ENCODE measurements at places on chromosomes 2 and 18.

DNA sequence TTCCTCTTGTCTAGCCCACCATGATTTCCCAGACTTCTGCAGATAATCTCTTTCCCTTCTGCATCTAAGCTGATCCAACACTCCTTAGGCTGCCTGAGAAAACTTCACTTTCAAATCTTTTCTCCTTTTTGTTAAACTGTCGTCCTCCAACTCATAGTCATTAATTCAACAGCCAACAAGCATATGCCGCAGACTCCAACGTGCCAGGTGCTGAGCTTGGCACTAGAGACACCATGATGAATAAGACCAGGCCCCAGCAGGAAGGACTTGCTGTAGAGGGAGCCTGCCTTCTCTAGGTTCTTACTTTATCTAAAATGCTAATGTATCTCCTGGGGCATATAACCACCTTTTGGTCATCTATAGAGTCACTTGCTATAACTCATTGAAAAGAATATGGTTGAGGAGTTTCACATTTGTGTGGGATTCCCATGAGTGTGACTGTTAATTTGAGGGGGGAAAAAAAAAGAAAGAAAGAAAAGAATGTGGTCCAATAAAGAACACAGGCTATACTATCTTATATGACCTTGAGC lies 51.0 kb downstream of the ANKRD44 start:
- H3K27me3 ChIP-seq = no peaks in the 10 kb centered on the region
- H3K36me3 ChIP-seq = no peaks in the 10 kb centered on the region
- H3K4me3 ChIP-seq = no peak overlapping the region

- no peaks in the 10 kb centered on the region for H3K27me3 ChIP-seq
- no peak for DNase-seq
- H3K4me1 ChIP-seq = no peaks in the 10 kb centered on the region
- H3K36me3 ChIP-seq = no peaks in the 10 kb centered on the region
- H3K4me3 ChIP-seq = no peak overlapping the region
Measured at GRCh38 chr2:96218508-96219131, 10.0 kb upstream of the STARD7 start.

DNA sequence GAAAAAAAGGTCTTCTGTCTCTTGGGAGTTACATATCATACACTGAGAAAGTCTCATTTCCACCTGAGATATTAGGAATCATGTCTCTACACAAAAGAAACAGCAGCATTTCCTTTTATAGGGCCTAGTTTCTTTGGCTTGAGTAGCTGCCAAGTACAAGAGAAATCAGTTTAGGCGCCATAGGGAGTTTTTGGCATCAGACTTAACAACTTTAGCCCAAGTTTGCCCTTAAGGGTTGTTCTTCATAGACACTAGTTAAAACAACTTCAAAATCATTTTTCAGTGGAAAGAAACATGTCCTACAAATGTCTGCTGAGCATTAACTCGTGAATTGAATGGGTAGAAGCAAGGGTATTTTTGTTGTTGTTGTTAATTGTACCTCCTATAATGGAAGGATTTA lies 587.0 kb upstream of the DSEL start:
- H3K27me3 ChIP-seq = no peaks in the 10 kb centered on the region
- H3K4me3 ChIP-seq = no peak overlapping the region
- no peaks in the 10 kb centered on the region for H3K4me1 ChIP-seq
- DNase-seq = no peak
- no peak overlapping the region for H3K27ac ChIP-seq

- H3K27me3 ChIP-seq = peaks cover 1% of the 10 kb centered on the region
- no peak for DNase-seq
- H3K27ac ChIP-seq = no peak overlapping the region
Measured at GRCh38 chr2:185475914-185476313, 262.7 kb upstream of the FSIP2 start.

DNA sequence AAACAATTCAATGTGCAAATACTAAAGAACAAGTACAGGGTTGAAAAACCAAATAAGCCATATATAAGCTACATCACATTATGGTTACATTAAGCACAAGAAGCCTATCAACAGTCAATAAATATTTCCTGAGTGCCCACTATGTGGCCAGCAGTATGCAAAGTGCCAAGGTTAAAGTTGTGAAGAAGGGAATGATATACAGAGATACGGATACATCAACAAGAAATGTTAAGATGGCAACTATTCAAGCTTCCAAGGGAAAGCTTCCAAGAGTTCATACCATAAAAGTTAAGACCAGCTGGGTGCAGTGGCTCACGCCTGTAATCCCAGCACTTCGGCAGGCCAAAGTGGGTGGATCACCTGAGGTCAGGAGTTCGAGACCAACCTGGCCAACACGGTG lies 14.0 kb downstream of the DYM start:
- H3K27ac ChIP-seq = no peak overlapping the region
- no peaks in the 10 kb centered on the region for H3K4me1 ChIP-seq
- DNase-seq = no peak
- H3K4me3 ChIP-seq = no peak overlapping the region
- H3K36me3 ChIP-seq = no peaks in the 10 kb centered on the region

- no peak overlapping the region for H3K4me3 ChIP-seq
- no peaks in the 10 kb centered on the region for H3K36me3 ChIP-seq
- DNase-seq = no peak
- no peak overlapping the region for H3K27ac ChIP-seq
- H3K27me3 ChIP-seq = no peaks in the 10 kb centered on the region
Measured at GRCh38 chr2:216922175-216922780, 62.4 kb upstream of the TNP1 start.

- no peak overlapping the region for H3K27ac ChIP-seq
- no peak overlapping the region for H3K4me3 ChIP-seq
- no peaks in the 10 kb centered on the region for H3K36me3 ChIP-seq
- DNase-seq = no peak
- no peaks in the 10 kb centered on the region for H3K27me3 ChIP-seq
Measured at GRCh38 chr2:30709516-30709915, 97.7 kb downstream of the CAPN13 start.

GRCh38 chr18:9542924-9543323 lies 67.6 kb downstream of the RALBP1 start:
- H3K4me3 ChIP-seq = no peak overlapping the region
- no peak for DNase-seq
- peaks cover 17% of the 10 kb centered on the region for H3K36me3 ChIP-seq

- no peak for DNase-seq
- no peaks in the 10 kb centered on the region for H3K36me3 ChIP-seq
- no peaks in the 10 kb centered on the region for H3K4me1 ChIP-seq
- H3K27me3 ChIP-seq = no peaks in the 10 kb centered on the region
- H3K27ac ChIP-seq = no peak overlapping the region
- no peak overlapping the region for H3K4me3 ChIP-seq
Measured at GRCh38 chr2:177155631-177156030, 57.0 kb upstream of the HNRNPA3 start.

DNA sequence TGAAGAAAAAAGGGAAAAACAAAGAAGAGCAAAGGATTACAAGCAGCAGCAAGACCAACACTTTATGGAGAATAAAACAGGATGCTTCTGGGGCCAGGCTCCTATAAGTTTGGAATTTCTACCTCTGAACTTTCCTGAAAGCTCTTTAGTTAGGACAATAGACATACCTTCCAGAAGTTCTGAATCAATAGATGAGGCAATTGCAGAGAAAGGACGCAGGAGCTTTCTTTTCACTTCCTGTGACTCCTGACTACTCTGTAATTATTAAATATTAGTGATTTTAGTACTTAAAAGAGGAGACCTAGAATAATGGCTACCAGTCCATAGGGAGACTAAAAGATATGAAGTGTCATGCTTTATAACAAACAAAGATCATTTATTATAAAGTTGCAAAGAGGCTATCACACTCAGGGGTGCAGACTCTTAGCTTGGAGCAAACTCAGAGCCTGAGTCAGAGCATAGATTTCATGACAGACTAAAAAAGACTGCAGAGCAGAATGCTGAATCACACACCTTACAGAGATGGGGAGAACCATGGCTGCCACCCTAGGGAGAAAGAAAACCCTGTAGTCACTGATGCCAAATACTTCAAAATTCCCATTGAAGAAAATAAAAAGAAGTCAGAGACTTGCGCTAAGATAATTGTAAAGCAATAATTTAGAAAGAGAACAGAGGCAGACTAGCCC lies 52.5 kb upstream of the FAM136A start:
- no peak for DNase-seq
- peaks cover 3% of the 10 kb centered on the region for H3K4me1 ChIP-seq
- H3K4me3 ChIP-seq = no peak overlapping the region

DNA sequence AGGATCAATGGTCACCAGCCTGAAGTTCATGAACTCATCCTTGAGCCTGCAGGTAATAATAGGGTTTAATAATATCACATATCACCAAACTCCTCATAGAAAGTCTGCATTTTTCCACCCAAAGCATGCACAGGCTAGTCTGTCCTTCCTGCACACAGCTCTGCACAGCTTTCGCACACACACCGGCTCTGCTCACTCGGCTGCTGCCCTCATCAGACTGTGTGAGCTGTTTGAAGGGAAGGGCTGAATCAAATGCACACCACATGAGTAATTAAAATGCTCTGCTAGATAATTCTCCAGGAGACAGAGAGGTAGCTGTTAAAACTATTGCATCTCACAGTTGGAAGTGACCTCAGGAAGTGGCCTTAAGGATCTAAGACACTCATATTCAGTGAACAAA lies 108.4 kb upstream of the YPEL5 start:
- no peak overlapping the region for H3K27ac ChIP-seq
- DNase-seq = no peak
- H3K36me3 ChIP-seq = no peaks in the 10 kb centered on the region
- H3K4me1 ChIP-seq = no peaks in the 10 kb centered on the region

DNA sequence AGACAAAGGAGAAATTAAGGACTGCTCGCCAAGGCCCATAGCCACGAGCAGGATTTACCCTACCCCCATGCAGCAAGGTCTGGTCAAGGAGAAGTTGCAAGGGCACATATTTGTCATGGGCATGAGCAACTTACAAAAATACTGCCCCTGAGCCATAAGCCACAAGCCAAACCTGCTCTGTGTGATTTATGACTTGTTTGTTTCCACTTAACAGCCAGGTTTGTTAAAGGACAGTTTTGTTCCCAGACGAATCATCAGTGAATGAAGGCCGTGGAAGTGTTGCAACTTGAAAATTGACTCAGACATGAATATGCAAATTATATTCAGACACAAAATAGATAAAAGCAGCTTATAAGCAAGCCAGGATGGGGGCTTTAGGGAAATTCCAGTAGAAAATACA lies 31.3 kb upstream of the EVA1A start:
- H3K36me3 ChIP-seq = no peaks in the 10 kb centered on the region
- H3K27me3 ChIP-seq = no peaks in the 10 kb centered on the region
- no peak for DNase-seq
- H3K4me3 ChIP-seq = no peak overlapping the region
- no peak overlapping the region for H3K27ac ChIP-seq
- no peaks in the 10 kb centered on the region for H3K4me1 ChIP-seq

DNA sequence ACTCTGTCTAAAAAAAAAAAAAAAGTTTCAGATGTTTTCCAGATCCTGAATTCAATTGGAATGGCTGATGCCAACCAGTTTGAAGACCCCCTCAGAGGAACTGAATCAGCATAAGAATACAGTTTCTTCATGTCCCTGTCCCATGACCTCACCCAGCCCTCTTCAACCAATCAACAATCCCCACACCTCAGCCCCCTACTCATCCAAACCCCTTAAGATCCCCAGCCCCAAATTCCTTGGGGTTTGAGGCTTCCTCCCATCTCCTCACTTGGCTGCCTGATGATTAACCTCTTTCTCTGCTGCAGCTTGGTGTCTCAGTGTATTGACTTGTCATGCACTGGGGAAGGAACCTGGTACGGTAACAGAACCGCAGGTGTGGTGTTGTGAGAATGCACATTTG lies 97.6 kb upstream of the CABLES1 start:
- H3K27ac ChIP-seq = no peak overlapping the region
- no peaks in the 10 kb centered on the region for H3K36me3 ChIP-seq
- DNase-seq = no peak
- no peaks in the 10 kb centered on the region for H3K4me1 ChIP-seq
- no peak overlapping the region for H3K4me3 ChIP-seq
- no peaks in the 10 kb centered on the region for H3K27me3 ChIP-seq

All from H1 (cell line).